Thyroid gland (tissue), 4 donors: ENCODE measurements at places on chromosomes 13 and 19.
A peak's percentile ranks its signal among the peaks of the same experiment; 100 is the strongest.

DNA sequence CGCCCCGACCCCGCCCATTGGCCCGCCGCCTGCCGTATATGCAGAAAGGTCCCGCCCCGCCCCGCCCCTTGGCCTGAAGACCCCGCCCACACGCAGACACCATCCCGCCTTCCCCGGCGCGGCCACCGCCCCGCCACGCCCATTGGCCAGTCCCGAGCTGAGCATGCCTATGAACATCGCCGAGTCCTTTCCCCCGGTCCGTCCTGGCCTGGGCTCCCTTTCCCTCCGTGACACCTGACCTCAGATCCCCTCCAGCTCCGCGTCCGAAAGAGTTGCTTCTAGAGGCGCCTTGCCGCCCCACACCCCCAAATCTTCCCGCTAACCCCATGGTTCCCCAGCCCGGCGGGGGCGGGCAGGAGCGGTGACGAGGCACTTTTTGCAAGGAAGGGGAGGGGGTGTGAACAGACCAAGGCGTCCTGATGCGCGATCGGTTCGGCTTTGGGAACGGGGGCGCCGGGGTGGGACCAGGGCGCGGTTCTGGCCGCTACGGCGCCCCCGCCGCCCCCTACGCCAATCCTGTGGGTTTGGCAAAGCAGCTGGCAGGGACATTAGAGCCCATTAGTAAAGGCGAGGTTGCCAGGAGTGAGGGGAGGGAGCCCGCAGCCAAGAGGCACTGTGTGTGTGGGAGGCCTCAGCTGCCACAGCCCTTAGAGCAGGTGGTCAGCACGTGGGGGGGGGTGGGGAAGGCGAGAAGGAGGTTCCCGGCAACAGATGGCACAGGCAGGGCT lies 406 bp upstream of the NUMBL start:
- DNase-seq: peak; percentile 93

DNA sequence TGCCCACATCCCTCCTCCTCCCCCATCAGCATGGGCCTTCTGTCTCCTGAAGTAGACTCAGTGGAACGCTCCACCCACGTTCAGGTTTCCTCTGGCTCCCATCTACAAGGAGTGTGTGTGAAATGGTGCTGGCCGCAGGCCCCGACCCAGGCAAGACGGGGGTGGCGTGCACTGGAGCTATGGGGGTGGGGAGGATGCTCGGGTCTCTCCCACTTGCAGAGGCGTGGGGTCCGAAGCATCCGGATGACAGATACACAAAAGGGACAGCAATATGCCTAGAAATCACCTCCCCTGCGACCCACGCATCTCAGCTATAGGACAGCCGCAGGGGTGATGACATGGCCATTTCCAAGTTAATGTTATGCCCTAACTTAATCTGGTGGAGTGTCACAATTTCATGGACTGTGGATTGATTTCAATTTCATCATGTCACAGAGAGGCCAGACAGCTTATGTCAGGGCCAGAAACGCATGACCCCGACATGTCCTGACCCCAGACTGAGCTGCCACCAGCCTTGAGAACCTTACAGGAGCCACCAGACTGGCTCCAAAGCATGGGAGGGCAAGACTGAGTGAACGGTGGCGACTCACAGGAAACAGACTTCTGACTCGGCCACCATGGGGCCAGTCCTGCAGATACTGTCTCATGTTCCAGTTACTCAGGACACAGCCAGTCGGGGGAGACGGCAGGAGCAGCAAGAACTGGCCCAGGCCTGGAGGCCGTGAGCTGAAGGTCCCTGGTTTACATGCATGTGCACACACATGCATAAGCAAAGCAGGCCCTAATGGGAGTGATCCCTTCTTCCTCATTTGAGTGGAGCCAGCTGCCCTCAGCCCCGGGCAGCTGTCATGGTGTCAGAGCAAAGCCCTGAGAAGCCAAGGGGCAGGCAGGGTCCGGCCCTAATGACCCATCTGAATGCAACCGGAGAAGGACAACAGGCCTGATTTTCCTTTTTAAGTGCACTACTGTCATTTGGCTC lies 82.2 kb downstream of the SLC7A1 start:
- no peak for DNase-seq

DNA sequence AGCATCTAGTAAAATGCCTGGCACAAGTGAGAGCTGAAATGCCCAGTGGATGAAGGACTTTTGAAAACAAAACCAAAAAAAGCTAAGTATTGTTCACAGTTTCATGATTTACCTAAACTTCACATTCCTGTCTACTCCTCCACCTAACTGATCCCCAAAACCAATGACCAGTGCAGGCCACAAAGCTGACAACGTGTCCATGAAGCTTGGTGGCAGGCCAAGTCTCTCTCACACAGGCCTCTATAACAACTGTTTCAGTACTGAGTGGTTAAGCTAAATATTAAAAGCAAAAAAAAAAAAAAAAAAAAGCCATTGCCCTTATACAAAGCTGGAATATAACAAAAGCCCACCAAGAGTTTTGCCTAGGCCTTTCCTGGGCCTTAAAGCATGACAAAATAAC lies 36.4 kb downstream of the STK24 start:
- DNase-seq: peak; percentile 93

GRCh38 chr19:29831041-29831548 lies 19.3 kb downstream of the CCNE1 start:
- no peak for DNase-seq

DNA sequence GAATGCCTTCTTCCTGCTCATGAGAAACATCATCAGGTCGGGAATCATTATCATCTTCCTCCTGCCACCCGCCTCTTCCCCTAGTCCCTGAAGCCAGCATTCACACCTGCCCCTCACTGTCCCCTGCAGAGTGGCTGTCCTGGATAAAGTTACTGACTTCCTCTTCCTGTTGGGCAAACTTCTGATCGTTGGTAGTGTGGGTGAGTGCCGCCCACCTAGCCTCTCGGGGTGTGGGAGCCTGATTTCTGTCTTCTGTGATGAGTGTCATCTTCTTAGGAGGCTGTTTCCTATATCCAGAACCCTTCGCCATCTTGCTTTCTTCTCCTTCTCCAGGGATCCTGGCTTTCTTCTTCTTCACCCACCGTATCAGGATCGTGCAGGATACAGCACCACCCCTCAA lies 12.5 kb downstream of the SLC44A2 start:
- no peak for DNase-seq

- peak; percentile 81 for DNase-seq
These were observed 8.5 kb upstream of the LILRB3 start for GRCh38 chr19:54231077-54231931.

DNA sequence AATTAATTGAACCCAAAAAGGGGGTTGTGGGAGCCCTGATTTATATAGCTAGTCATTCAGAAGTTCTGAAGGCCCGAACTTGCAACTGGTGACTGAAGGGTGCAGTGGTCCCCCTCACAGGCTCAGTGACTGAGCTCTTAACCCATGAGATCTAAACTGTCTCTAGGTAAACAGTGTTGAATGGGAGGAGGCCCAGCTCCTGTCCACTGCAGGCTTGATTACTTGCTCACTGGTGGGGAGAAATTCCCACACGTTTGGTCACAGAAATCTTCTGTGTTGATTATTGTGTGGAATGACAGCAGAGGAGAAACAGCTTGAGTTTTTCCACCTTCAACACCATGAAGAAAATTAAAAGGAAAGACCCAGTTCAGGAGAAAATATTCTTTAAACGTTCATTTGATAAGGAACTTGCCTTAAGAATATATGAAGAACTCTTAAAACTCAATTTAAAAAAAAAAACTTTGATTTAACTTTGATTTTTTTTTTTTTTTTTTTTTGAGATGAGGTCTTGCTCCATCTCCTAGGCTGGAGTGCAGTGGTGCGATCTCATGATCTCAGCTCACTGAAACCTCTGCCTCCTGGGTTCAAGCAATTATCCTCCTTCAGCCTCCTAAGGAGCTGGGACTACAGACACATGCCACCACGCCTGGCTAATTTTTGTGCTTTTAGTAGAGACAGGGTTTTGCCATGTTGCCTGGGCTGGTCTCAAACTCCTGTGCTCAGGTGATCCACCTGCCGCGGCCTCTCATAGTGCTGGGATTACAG lies 249.3 kb downstream of the UQCRFS1 start:
- DNase-seq: no peak

DNA sequence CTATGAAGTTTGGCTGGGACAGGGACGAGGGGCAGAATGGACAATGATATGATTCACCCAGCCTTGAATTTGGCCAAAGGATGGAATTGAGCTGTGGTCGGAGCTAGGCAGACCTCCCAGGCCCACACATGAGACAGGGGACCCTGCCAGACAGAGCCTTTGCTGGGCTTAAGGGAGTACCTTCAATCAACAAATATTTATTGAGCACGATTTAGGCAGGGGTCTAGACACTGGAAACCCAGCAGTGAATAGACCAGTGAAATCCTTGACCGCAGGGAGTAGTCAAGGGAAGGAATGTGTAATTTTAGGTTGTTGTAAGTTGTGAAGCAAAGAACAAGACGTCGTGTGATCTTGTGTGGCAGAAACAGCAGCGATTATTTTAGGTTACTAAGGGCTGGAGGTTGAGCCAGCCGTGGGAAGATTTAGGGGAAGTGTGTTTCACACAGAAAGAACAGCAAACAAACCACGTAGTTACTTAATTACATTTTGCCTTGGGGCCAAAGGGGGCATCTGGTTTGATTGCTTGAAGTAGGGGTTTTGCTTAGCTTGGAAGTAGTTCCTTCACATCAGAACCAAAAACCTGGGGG lies 16.9 kb upstream of the AP1M2 start:
- DNase-seq: no peak

DNA sequence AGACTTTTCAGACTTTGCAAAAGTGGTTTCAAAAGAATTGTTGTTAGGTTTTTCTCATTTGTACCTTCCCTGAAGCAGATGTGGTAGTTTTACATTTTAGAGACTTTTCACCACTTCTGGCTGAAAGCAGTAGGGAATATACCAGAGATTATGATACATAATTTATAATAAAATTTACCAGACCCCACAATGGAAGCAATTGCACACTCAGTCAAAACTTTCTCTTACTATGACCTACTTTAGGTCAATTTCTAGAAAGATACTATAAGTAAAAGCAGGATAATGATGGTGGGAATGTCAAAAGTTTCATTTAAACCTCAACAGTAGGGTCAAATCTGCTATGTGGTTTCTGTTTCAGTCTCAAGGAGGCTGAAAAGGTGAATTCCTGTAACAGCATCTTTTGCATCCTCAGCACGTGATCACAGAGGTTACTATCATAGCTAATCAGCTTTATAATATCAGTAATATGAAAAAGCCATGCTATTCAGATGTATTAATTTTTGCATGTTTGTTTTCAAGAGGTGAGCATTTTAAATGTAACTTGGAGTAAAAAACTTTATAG lies 26.9 kb downstream of the PCCA start:
- no peak for DNase-seq

GRCh38 chr19:37997911-37998344 lies 90.9 kb downstream of the SIPA1L3 start:
- no peak for DNase-seq

GRCh38 chr13:100128373-100128772 lies 39.5 kb downstream of the PCCA start:
- no peak for DNase-seq

- DNase-seq: no peak
These were observed 440.9 kb downstream of the IRS2 start for GRCh38 chr13:109345433-109345941.

GRCh38 chr13:32254416-32254815 lies 60.7 kb downstream of the ZAR1L start:
- no peak for DNase-seq

DNA sequence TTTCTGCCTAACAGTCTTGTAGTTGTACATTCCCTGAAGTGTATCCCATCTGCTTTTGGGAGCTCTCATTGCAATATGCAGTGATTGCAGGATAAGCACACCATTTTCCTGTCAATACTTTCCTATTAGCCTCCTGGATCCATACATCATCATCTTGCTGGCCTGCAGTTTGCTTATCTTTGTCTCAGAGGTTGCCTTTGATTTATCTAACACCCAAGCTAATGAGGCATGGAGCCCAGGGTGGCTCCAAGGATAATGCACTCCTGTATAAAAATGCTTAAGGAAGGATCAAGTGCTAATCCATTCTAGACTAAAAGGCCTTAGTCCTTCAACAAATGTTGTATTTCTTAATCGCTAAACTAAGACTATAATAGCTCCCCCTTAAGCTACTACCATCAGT lies 161.6 kb upstream of the OBI1 start:
- no peak for DNase-seq

DNA sequence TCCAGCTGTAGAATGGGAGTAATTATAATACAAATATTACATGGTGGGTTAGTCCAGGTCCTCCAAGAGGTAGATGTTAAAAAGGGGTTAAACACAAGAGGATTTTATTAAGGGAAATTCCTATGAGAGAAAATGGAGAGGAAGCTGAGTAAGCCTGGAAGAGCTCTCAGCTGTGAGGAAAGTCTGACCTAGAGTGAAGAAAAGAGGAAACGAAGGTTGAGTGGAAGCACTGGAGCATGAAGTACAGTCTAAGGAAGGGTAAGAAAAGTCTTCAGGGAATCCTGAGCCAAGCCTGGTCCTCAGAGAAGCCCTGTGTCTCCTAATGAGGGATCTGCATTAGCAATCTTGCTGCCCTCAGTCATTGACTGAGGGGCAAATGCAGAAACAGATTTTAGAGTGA lies 506.2 kb downstream of the GPC5 start:
- no peak for DNase-seq

GRCh38 chr19:21092109-21092508 lies 10.1 kb downstream of the ZNF714 start:
- peak; percentile 62 for DNase-seq

DNA sequence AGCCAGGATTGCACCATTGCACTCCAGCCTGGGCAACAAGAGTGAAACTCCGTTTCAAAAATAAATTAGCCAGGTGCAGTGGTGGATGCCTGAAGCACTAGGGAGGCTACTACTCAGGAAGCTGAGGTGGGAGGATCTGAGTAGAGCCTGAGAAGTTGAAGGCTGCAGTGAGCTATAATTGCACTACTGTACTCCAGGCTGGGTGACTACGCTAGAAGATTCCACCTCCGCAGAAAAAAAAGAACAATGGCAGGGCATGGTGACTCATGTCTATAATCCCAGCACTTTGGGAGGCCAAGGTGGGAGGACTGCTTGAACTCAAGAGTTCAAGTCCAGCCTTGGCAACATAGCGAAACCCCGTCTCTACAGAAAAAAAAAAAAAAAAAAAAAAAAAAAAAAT lies 20.5 kb downstream of the HAUS8 start:
- no peak for DNase-seq

DNA sequence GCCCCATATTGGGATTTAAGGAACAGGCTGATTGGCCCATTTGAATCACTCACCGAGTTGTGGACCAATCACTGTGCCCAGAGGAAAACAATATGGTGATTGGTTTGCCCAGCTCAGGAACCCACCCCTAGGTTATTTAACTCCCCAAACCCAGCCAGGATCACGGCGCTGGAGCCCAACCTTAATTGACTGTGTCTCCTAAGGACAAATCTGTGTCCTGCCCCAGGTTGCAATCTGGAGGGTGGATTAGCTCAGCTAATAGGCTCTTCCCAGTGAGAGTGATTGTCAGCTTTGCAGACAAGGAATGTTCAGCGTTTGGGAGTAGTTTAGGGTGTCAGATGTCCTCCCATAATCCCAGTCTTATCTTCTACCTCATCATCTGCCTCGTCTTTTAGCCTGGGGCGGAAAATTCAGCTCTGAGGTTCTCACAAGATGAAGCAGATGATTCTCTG lies 3.5 kb upstream of the ZNF358 start:
- DNase-seq: no peak

GRCh38 chr13:85601526-85601925 lies 197.7 kb downstream of the SLITRK6 start:
- no peak for DNase-seq
